Ascending aorta (tissue), 2 donors: ENCODE measurements at places on chromosomes 7 and 10.

DNA sequence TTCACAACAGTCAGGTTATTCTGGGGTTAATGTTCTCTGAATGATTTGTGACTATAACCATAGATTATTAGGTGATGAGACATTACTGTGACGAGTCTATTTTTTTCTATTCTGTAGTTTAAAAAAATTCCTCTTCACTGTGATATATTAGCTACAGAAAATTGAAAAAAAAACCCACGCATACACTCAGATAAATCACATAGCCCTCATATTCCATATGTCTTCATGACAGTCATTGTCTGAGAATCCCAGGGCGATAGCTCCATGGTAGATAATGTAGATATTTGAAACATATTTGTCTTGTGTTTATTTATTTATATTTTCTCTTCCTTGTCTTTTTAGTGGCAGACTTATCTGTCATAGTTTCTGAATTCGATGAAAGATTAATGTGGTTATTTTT is 110.0 kb downstream of the CAMK1D start:
- no peak for DNase-seq

DNA sequence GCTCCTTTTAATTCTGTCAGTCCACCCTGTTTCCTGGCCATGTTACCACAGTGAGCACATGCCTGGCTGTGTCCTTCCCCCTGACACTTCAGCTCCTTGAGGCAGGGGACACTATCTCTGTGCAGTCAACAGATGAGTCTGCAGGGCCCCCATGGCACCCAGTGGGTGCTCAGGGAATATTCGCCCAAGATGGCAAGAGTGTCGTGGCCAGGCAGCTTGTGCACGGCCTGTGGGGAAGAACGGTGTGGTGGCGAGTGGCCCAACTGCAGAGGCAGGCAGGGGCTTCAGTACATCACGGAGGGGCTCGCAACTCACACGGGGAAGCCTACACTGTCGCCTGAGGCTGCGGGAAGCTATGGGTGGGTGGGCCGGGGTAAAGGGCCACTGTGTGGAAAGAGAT is 91.1 kb downstream of the TRRAP start:
- DNase-seq, result no peak

GRCh38 chr10:55369670-55370420 is 568.8 kb upstream of the PCDH15 start:
- DNase-seq, result no peak

DNA sequence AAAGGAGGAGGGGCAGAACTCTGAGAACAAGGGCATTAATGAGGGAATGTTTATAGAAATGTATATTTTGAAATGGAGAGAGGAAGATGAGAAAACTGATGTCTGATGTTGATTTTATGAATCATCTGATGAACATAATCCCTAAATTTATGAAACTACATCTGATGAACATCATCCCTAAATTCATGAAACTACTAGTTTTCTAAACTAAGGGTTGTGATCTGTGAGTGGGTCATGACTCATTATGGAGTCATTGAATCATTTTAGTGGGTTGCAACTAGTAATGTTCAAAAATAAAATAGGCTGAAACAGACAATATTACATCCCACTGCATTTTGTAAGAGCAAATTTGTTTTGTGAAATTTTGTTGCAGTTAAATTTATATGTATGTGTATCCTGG is 442.6 kb upstream of the TEX47 start:
- DNase-seq, result no peak

DNA sequence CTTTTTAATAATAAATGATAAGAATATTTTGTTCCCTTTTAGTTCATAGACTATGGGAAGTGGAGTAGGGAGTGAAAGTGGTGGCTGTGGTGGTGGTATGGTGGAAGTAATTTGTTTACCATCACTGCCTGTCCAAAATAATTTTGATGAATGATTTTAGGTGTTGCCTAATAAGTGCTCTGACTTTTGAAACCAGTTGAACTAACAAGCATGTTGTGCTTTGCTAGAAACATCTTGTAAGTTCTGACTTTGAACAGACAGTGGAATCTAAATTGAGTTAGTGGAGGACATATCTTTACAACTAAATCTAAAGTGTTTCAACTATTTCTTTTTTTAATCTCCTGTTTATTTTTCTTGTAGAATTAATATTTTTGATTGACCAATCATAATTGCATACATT is 49.7 kb downstream of the ZEB1 start:
- DNase-seq, result no peak

DNA sequence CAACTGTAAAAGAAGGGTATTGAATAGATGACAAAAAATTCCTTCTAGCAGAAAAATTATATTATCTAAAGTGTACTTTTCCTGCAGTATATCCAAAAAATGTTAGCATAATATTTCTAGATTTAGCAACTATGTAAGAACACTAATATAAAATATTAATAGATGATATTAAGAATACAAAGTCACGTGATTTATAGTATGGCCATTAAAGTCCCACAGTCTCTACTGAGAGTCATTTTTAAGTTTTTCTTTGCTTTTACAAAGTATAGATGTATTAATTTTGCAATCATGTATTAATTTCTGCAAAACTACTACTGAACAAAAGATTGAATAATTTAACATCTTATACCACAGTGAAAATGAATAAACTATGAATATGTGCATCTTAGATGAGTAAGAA is 94.9 kb downstream of the ZWINT start:
- no peak for DNase-seq

DNA sequence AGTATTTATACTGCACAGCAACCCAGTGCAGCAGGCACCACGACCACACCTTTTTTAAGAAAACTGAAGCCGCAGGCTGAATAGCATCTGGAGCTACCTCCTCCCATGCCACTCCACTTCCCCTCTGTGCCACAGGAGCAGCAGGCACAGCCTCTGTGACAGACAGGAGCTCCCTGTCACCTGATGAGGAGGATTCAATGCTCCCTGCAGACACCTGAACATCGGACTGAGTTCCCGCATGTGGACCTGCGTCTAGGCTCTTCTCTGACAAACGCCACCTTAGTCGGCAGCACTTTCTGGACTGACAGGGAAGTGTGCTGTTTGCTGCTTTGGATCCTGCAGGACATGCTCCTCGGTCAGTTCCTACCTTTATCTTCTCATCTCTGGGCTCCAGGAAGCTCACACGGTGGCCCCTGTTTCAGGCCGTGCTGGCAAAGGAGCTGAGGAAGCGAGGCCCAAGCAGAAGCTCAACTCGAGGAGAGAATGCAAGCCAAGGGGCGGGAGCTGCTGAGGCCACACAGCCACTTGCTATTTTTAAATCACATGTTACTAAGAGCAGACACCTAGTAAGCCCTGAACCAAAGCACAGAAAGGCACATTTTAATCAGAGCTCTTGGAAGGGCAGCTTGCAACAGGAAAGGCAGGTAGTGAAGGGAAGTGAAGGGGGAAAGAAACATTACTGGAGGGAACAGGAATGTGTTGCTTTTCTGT is 56.6 kb downstream of the VOPP1 start:
- no peak for DNase-seq

DNA sequence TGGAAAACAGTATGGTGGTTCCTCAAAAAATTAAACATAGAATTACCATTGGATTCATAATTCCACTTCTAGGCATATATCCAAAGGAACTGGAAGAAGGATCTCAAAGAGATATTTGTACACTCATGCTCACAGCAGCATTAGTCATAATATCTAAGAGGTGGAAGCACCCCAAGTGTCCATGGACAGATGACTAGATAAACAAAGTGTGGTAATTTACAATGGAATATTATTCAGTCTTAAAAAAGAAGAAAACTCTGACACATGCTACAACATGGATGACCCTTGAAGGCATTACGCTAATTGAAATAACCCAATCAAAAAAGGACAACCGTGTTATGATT is 594.2 kb downstream of the KCNMA1 start:
- DNase-seq, result no peak

- DNase-seq, result no peak
These were observed 6.0 kb downstream of the SH3PXD2A start for GRCh38 chr10:103849212-103849877.

DNA sequence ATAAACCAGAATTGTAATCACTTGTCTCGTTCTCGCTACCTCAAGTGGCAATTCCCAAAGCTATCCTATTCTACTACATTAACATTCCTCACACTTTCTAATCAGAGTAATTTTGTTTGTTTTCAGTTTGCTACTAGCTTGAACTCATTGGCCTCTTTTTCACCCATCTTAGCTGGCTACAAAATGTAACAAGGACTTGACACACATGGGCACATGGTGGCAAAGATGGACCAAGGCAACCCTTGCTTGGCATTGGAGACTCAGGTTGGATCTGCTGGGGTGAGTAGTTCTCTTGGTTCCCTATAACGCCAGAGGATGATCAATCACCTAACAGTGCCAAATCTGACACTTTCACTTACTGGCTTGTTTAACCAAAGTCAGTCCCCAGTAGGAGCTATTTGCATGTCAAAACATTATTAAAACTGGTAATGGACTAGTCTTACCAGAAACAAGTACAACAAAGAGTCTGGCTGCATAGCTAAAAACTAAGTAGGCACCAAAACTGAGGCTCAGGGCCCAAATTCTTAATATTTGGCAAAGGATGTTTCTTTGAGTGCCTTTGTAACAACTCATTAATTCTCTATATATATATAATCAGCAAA is 1.9 kb downstream of the USP6NL start:
- no peak for DNase-seq

GRCh38 chr7:115297656-115298055 is 375.8 kb downstream of the MDFIC start:
- no peak for DNase-seq

- DNase-seq, result no peak
These were observed 259.6 kb upstream of the SEMA3E start for GRCh38 chr7:83908526-83908925.

- DNase-seq, result no peak
These were observed 34.5 kb upstream of the VDAC2 start for GRCh38 chr10:75176046-75176445.

DNA sequence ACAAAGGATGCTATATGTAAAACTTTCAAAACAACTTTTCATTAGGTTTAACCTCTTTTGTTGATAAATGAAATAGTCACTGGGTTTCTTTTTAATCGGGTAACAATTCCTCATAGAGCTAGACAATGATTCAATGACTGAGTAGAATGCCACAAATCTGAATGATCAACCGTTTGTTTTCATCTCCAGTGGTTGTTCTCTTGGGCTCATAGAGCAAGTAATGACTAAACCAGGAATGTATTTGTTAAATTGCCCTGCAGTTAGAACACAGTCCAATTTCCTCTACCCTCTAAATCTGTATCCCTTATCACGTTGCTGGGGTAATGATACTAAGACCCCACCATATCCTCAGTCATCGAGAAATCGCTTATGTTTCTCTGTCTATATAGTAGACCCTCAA is 40.0 kb downstream of the CNNM1 start:
- DNase-seq, result no peak

GRCh38 chr7:47337531-47337930 is 244.4 kb downstream of the TNS3 start:
- no peak for DNase-seq

GRCh38 chr7:91107460-91107859 is 156.8 kb upstream of the FZD1 start:
- DNase-seq, result no peak

DNA sequence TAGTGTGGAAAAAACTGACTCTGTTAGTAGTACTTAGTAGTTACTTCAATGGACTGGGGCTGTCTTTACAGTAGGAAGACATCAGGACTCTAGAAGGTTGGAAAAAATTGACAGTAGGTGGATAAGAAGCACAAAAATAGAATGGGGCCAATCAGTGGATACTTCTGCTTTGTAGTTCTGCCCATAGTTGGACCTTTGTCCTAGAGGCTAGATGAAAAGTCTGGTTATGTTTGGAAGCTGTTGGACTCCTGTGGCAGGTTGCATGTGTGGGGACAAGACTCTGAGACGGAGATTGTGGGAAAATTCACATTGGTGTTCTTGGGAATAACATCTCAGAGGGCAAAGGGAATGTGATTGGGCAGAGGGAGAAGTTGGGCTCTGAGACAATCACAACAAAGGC is 18.6 kb upstream of the KBTBD2 start:
- no peak for DNase-seq

GRCh38 chr7:19932549-19933249 is 159.3 kb upstream of the TMEM196 start:
- DNase-seq, result no peak

GRCh38 chr10:131448171-131448570 is 136.7 kb upstream of the TCERG1L start:
- no peak for DNase-seq

DNA sequence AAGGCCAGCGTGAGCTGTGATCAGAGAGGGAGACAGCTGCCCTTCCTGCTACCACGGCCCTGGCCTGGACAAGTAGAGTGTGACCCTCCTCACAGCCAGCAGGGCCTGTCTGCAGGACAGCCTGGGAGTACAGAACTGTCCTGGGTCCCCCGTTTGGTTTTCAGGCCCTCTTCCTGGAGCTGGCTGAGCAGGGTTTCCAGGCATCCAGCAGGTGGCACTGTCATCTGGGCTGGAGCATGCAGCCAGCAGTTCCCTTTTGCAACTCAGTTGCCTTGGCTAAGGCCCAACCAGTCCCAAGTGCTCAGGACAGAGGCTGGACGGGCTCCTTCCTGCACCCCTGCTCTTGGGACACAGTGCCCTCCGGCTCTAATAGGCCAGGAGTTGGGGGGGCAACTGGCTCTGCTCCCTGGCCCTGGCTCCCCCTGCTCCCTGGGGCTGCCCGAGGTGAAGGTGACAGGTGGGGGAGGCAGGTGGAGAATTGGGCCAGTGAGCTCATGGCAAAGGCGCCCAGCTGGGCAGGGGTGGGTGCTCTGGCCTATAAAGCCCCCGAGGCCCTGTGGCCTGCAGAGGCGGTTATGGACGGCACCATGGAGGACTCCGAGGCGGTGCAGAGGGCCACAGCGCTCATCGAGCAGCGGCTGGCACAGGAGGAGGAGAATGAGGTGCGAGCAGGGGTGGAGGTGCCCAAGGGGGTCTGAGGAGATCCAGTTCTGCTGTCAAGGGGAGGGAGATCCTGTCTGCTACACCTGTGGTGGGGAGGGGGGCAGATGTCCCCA is at the start of gene ANKRD2:
ANKRD2 (plus strand) TSS at position 566 of the 776 bp plus-strand sequence; CDS start at position 576, 10 bp downstream.
- no peak for DNase-seq

DNA sequence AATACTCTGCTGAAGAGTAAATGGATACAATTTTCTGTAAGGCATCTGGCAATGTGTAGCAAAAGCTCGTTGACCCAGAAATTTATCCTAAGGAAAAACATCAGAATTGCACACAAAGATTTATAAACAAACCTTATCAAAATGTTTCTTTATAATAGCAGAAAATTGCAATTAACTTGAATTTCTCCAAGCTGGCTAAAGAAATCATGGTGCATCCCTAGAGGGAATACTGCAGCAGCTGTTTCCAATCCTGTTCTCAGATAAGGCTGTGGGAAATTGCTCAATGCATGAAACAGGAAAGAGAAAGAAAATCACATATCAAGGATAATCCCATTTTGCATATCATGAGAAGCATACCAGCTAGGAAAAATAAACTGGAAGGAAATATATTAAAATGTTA is 18.7 kb downstream of the TACR2 start:
- DNase-seq, result no peak
